Smooth muscle cell of the brain vasculature (primary cell): ENCODE measurements at places on chromosomes 4 and X.

- no peak for DNase-seq
Measured at GRCh38 chrX:136867518-136867917, 13.0 kb downstream of the RBMX start.

DNA sequence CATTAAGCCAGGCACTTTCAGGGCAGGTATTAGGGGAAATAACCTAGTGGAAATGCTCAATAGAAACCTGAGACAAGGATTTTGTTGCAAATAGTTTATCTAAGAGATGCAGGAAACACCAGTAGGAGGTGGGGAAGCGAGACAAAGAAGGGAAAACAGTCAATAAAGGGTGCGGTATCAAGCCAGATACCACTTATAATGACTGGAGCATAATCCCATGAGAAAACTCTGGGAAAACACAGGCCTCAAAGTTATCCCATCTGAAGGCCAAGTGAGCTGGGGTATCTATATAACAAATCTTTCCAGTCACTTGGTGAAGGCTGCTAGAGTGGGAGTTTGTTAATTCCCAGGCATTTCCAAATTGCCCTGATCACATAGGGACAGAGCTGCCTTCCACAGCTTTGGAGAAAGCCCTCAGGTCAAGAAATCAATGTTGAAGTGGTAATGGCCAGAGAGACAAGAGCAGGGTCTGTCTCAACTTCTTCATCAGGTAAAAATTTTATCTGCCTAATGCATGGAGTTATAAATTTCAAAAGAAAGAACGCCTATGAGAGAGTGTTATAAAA lies 9.8 kb upstream of the HMGB2 start:
- DNase-seq = no peak

- DNase-seq = no peak
Measured at GRCh38 chrX:38271154-38271716, 50.6 kb upstream of the SRPX start.

GRCh38 chr4:33086331-33086925 lies 2366.3 kb downstream of the PCDH7 start:
- DNase-seq = no peak

- DNase-seq = no peak
Measured at GRCh38 chrX:18133605-18134004, 87.1 kb downstream of the BEND2 start.

DNA sequence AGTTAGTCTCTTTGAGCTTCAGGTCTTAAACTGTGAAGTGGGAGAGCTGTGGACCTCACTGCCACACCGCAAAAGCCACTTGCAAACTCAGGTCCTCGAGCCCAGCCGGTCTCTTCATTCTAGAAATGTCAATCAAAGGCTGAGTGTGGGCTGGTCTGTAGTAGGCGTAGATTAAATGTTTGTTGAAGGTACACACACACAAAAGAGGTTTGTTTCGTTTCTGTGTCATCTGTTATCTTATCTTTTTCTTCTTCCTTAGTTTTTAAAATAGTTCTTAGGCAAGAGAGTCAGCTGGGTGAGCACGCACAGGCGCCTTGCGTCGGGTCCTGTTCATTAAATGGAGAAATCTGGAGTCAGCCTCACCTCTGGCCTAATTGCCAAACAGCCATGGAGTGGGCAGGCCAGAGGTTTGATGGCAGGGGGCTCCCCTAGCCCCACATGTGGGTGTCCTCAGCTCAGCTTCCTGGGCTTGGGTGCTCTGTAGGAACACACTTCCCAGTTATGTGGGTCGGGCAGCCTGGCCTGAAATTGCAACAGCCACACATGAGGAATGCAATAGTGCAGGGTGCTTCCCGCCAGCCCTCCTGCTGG lies 836 bp upstream of the PSAPL1 start:
- no peak for DNase-seq

DNA sequence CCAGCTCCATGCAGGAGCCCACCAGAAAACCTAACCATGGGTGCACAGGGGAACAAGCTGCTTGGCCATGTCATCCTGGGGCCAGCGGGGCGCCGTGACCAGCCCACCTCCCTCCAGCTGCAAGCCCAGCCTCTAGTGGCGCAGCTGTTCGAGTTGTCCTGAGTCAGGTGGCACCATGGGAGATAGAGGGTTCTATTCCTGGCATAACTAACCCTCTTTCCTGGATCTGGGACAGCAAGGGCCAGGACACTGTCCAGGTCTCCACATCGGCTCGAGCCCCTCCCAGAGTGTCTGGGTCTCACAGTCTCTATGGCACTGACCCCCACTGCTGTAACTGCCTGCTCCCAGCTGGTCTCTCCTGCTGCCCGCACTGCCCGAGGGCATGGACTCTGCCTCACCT lies 16.7 kb downstream of the ABLIM2 start:
- DNase-seq = no peak

- no peak for DNase-seq
Measured at GRCh38 chr4:139633661-139634060, 32.0 kb upstream of the MGST2 start.

DNA sequence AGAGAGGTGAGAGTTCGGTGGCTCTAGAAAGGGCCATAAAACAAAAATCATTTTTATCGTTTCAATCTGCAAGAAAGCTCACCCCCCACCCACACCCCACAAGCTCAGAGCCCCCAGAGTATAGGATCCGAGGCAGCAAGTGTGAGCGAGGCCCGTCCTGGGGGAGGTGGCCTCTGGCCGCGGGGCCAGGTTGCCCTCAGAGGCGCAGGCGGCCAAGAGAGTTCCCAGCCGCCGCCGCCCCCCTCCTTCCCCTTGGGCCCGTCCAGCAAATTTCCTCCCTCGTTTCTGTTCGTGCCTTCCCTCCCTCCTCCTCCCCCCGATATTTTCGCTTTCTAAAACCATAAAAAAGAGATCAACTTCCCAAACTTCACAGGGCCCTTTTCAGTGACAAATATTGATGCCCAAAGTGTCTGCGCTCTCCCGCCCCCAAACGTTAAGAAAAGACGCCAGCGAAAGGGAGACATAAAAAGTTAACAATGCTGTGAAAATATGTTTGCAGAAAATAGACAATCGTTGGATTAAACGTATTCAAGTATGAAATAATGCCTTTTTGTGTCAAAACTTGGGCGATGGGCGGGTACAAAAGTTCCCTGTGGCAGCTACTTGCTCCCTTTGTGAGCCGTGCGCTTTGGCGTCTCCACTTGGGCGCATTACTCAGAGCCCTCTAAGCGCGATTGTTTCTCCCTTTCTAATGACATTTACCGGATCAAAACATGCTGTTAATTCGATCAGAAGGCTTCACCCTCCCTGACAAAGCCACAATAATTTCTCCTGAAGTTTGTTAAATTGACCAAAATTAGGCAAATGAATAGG lies 1.1 kb upstream of the HELT start:
- no peak for DNase-seq

DNA sequence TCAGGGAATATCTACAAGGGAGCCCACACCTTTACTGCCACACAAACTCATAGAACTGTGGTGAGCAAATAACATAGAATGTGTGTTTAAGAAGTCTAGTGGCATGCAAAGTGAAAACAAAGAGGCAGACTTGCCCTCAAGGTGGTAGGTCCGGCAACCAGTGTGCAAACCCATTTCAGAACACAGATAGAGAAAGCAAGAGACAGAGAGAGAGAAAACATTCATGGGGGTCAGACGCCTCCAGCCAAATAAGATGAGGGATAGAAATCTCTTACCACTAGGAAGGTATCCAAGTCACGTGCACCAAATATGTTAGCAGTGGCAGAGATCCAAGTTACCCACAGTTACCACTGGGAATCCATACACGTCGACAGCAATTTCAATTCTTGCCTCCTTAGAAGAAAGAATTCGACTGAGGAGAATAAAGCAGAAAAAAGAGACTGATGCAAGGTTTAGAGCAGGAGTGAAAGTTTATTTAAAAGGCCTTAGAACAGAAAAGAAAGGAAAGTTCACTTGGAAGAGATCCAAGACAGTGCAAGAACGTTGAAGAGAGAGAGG lies 252.8 kb downstream of the NAP1L3 start:
- no peak for DNase-seq

DNA sequence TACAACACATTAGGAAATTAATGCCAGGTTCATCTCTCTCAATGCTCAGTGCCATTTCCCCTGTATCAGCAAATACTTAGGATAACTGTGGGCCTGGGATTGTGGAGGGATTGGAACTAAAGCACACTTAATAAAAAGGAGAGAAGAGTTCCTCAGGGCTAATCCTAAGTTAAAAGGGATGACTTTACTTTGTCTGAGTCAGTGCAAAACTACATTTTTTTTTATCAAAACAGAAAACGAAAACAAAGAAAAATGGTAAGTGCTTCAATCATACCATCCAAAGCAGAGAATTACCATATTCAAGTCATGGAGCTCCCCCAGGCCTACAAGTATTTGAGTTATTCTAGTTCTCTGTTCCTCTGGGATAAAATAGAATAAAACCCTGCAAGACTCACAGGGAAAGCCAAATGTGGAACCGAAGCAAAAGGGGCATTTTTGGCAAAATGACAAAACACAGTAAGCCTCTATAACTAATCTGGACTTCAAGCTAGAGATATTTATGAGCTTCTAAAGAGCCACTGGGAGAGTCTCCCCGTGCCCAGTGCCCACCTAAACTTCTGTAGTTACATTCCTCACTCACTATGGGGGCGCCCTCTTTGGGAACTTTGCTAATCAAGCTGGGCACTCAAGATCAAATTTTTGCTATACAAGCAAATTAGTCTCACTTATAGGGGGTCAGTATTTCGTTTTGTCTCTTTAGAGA lies 53.4 kb downstream of the PALLD start:
- DNase-seq = no peak

GRCh38 chrX:120318411-120318810 lies 7.2 kb upstream of the TMEM255A start:
- no peak for DNase-seq

DNA sequence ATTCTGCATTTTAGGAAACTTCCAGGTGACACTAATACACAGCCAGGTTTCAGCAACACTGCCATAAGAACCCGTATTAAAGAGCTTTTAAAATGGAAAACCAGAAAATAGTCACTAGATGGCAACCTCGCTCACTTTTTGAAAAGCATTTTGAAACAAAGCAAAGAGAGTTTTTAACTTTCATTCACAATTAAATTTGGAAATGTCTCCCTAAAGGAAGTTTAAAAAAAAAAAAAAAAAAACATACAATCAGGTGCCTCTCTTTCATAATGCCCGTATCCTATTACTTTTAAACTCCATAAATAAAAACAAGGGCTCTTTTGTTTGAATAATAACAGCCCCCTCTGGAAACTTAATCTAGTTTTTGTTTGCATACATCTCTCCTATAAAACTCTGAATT lies 20.3 kb downstream of the MEPE start:
- DNase-seq = peak; percentile 47

DNA sequence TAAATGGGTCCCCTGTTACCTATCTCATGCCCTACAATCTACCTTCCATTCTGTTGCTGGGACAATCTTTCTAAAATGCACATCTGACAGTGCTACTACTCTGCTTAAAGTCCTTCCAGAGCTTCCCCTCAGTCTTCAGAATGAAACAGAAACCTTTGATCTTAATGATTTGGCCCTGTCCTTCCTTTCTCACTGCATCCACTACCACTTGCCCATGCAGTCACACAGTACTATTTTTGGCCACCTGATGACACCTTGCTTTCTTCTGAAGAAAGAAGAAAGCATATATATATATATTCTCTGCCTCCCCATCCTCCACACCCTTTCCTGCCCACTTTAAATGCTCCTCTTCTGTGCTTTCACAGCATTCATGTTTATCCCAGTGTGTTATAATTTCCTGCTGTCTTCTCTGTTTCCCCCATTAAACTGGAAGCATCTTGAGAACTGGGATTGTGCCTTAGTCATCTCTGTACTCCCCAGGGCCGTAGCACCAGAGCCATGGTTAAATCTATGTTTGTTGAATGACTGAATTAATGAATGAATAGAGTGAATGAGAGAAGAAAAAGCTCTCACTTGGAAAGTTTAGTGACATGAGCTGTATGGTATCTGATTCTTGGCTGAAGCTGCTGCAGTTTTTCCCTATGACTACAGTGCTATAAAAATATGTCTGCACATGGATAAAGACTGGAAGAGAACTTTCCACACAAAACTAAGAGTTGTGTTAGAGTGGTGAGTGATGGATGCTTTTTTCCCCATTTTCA lies 56.2 kb downstream of the RTL9 start:
- DNase-seq = no peak

DNA sequence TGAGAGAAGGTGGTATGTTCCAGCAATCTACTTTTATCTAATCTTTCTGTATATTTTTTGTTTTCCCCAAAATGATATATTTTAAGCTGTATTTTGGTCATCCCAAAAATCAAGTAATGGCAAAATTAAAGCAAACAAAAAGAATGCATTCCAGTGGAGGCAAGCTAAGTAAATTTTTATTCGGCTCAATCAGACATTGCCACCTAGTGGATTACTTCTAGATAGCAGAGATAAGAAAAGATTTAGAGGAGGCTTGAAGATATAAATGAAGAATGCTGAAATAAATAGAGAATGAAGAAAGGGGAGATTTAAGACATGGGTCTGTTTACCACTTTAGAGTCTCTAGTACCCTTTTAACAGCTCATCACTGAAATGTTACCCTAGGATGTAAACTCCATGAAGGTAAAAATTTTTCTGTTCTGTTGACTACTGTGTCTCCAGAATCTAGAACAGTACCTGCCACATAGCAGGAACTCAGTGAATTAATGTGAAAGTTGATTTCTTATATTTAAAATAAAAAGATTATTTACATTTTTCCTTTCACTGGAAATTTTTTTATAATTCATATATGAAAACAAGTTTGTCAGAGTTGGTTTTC lies 110.9 kb upstream of the ANK2 start:
- DNase-seq = peak; percentile 29

- no peak for DNase-seq
Measured at GRCh38 chrX:15165832-15166231, 104.1 kb downstream of the ASB9 start.

- no peak for DNase-seq
Measured at GRCh38 chrX:120999413-120999812, 13.9 kb upstream of the CT47A1 start.

DNA sequence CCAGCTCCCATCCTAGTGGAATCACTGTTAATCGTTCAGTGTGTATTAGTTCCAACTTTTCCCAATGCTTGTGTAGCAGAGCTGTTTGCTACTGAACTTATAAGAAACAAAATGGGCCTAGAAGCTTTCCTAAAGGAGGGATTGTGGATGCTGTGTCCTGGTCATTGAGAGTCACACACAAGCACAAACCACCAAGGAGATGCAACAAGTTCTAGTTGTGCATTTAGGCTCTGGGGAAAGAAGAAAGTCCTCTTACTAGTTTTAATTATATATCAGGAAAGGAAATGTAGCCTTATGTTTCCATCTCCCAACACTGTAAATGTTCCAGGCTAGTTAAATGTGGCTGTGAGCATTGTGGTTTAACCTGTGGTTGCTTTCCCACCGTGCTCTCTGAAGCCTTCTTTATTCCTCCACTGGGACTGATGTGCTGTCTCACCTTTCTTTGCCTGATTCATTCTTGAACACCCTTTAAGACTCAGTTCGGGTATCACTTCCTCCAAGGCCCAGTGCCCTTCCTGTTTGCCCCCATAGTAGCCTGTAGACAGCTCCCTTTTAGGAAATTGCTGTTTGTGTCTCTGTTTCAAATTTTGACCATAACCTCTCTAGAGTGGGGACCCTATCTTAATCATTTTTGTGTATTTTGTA lies 34.3 kb downstream of the ATP10D start:
- DNase-seq = no peak

- no peak for DNase-seq
Measured at GRCh38 chr4:177282284-177282835, 27.3 kb upstream of the NEIL3 start.

- DNase-seq = no peak
Measured at GRCh38 chr4:124386648-124387047, 325.9 kb downstream of the ANKRD50 start.

- DNase-seq = no peak
Measured at GRCh38 chrX:39883666-39884065, 214.1 kb downstream of the BCOR start.

GRCh38 chr4:20354120-20354519 lies 102.4 kb downstream of the SLIT2 start:
- no peak for DNase-seq

GRCh38 chr4:80219301-80220025 lies 22.2 kb downstream of the PRDM8 start:
- no peak for DNase-seq
